ENCODE measurements at places on chromosomes 3 and 15. TPM values are rescaled to one million over a fixed set of nuclear protein-coding genes. Genes with fewer than 3 reads are reported as not detected.

STAC gene
- total RNA-seq: 2.1 TPM

DNASE1L3 gene
- 6.4 TPM for total RNA-seq

TM6SF1 gene
- total RNA-seq: 34.4 TPM

C3orf49 gene
- total RNA-seq: not detected

SLC9C1 gene
- under 0.01 TPM for total RNA-seq

KBTBD8 gene
- 1.8 TPM for total RNA-seq

ALG1L2 gene
- not detected for total RNA-seq

GRAMD2A gene
- 0.13 TPM for total RNA-seq

GRCh38 chr3:15316998-15317435 lies 15.4 kb downstream of the SH3BP5 start:
- DNase-seq: no peak

GRCh38 chr3:172357850-172358754 lies 90.2 kb downstream of the GHSR start:
- no peak for DNase-seq

GRCh38 chr3:122977746-122978466 lies 49.7 kb downstream of the SEMA5B start:
- DNase-seq: no peak

DNA sequence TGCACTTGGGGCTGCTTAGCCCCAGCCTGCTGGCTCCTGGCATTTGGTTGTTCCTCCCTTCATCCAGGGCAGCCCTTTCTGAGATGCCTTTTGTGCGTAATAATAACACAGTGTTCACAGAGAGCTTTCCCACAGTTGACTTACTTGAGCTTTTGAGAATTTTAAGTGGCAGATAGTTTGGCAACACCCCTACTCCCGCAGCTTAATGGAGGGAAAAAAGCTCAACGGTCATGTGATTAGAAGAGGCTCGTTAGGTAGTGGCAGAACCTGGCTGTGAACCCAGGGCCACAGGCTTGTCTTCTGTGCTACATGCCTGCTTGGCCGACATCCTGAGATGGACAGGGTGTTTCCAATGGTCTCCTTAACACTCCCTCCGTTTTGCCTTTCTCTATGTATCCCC lies 4.7 kb downstream of the KBTBD13 start:
- DNase-seq: no peak

- peak; percentile 79 for DNase-seq
Measured at GRCh38 chr15:41022487-41023090, 69.3 kb downstream of the CHAC1 start.

GRCh38 chr3:72517921-72518424 lies 330.3 kb downstream of the SHQ1 start:
- DNase-seq: no peak

- DNase-seq: no peak
Measured at GRCh38 chr3:65787340-65787739, 251.4 kb downstream of the MAGI1 start.

- DNase-seq: no peak
Measured at GRCh38 chr3:126620738-126621137, 34.2 kb downstream of the TXNRD3 start.

- peak; percentile 85 for DNase-seq
Measured at GRCh38 chr15:85129881-85130280, 148.2 kb downstream of the PDE8A start.

DNA sequence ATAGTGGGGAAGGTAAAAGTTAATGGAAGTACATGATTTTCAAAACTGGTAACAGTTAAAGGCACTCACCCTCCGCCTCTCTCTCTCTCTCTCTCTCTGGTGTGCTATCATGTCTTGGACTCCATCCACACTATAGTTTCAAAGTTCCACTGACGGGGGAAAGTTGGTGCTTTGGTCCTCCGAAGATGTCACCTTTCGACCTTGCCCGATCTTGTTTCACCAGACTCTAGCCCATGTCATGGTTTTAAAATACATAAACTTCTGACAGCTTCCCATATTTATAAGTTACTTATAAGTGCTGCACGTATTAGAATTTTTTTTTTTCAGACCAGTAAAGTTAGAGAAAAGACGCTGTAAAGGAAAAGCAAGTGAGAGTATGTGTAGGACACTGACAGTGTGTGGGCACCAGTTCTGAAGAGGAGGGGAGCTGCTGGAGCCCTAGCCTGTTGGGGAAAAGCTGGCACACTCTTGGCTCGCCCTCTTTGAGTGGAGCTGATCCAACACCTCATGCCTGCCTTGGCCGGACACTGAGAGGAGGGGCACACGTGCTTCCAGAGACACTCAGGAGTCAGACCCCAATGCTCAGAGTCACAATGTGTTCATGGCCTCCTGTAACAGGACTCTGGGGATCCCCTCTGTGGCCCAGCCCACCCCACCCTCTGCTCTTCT lies 200.5 kb upstream of the TPM1 start:
- DNase-seq: no peak

DNA sequence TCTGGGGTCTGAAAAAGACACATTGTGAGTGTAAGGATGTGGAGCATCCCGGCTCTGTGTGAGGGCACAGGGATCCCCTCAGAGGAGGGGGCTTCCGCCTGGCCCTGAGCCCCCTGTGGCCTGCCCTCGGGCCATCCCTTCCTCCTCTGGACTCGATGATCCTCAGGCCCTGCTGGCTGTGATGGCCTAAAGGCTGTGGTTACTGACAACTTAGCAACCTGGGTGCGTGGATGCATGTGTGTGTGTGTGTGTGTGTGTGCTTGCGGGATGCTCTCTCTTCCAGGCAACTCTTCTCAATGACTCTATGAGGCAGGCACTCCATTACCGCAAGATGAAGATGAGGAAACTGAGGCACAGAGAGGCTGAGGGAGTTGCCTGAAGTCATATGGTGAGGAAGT lies 66.0 kb downstream of the ASB7 start:
- DNase-seq: no peak

DNA sequence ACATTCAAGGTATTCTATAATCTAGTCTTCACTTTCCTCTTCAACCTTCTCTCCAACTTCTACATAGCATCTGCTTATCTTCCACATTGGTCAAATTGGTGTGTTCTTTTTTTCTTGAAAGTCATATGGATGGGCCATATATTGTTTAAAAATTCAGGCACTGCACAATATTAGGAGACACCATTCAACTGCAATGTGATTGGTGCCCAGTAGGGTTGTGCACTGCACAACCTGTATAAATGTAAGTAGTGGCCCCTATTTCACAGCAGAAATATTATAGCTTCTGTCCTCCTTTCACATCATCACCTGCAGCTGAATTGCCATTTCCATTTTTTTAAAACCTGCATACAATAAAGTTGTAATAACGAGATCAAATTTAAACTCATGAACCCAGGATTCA lies 18.1 kb upstream of the GOLIM4 start:
- no peak for DNase-seq

DNA sequence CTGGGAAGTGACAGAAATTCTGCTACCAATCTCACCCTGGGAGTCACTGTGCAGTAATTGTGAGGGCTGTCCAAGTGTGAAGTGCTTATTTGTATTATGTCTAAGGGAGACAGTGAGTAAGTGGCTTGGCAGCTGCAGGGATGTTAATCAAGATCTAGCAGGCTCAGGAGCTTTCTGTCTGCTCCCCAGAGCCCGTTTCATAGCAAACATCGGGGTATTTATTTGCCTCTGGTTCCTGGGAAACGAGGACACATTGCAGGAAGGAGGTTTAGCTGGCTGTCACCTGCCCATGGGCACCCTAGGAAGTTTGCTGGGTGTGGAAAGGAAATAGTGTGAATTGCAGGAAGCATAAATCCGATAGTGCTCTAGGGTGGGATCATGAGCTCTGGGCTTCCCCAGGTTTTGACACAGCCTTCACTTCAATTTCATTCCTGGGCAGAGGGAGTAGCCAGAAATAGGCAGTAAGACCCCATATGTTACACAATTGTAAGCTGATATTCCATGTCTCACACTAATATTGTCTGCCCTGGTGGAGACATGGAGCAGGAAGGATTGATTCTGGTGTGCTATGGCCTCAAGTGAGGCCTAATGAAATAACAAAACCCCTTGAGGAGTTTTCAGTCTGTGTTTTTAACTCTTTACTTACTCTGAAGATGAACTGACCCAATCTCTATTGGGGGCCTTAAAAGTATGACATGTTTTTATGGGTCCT lies 74.1 kb upstream of the MITF start:
- DNase-seq: peak; percentile 88

- DNase-seq: no peak
Measured at GRCh38 chr3:125202197-125202596, 10.4 kb downstream of the SLC12A8 start.

GRCh38 chr15:52224211-52224610 lies 33.0 kb upstream of the GNB5 start:
- DNase-seq: no peak

GRCh38 chr3:71260782-71261181 lies 322.7 kb downstream of the FOXP1 start:
- no peak for DNase-seq

DNA sequence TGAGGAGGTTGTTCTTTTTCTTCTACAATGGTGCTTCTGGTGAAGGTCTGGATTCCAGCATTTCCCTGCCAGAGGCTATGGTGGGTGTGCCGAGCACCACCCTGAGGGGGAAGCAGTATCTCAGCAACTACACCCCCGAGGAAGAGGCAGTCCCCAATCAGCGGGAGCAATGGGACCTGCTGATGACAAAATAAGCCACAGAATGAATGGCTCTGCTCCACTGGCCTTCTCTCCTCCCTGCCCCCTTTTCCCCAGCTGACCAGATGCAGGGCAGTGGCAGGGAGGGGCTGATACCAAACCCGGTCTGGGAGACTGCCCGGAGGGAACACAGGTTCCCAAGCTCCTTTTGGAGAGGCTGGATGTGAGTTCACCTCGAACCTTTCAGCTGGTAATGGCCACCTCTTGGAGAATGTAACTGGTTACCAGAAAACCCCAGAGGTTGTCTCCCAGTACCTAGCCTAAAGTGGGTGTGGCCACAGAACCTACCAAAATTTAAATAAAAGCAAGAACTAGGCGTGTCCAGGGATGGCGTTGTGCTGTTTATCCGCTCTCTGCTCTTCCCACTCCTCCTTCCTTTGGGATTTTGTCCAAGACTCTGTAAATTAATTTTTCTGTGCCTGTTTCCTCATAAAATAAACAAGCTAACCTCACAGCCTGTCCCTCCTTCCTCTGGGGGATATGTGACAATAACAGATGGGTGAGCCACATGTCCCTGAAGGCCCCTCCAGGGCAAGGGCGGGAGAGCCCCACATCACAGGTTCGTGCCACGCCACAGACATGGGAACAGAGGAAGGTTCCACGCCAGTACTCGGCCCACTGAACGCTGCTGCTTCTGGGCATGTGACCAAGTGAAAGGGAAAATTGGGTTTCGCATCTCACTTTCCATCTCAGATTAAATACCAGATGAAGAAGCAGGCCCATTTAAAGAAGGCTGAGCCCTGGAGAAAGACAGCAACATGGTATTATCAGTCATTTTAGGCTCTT lies 35.1 kb upstream of the SPTBN5 start:
- peak; percentile 63 for DNase-seq

DNA sequence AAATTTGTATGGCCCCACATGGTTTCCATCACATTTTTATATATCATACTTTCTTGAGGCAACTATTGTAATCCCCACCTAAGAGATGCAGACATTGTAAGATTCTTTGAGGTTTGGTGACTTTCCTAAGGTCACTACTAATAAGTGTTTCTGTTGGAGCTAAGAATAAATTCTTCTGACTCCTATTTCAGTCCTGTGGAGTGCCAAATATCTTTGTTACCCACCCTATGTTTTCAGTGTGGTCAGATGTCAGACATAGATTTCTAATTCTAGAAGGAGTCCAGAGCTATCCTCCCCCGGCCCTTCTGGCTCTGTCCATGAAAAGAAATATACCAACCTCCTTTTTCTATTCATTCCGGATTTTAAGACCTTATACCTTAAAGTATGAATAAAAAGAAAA lies 46.2 kb upstream of the FILIP1L start:
- DNase-seq: no peak

DNA sequence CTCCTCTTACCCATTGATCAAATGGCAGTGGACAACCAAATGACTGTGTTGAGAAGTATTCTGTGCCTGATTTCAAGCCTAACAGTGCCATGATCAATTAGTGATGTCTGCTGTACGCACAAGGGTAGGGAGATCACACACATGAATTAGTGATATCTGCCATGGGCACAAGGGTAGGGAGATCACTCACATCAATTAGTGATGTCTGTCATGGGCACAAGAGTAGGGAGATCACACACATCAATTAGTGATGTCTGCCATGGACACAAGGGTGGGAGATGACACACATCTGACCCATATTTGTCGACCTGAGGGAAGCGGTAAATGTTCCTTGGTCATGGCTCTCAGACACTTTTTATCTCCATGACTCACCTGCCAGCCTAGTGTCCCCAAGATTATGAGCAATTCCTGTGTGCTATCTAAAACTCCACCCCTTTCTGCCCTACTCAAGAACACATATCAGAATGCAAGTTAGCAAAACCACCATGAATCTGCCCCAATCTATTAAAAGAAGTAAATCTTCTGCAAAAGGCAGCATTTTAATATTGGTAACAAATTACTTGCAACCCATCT lies 165.0 kb downstream of the NTRK3 start:
- DNase-seq: no peak

- DNase-seq: no peak
Measured at GRCh38 chr3:127170814-127171213, 22.1 kb upstream of the PRR23E start.

DNA sequence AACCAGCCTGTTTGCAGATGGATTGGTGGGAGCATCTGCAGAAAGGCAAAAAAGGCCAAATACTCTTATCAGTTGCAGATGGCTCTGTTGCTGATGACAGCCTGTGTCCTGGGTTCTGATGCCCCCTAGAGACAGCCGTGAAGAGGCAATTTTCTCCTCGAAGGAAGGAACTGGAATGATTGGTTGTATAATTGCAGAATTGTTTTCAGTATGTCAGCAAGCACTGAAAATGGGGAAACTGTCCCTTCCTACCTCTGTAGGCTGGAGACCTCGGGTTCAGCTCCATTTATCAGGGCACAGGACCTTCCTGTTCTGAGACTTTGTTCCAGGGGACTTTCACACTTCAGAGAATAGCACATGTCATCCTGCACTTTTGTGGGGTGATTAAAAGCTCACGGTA lies 103.0 kb downstream of the PGPEP1L start:
- peak; percentile 29 for DNase-seq

DNA sequence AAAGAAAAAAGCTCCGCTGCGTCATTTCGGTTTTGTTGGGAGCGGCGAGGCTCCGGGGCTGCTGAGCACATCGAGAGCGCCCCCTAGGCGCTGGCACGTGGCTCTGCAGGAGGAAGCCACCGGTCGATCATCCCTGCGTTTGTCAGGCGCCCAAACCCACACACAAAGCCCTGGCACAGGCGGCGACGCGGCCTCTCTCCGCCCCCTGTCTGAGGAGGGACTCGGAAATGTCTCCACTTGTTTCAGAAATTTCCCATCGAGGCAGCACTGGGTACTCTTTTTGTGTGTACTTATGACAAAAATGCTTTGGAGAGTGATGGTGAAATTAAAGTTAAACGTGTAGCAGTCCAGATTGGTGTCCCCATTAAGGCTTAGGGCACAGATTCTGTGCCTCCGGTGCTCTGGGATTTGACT lies 407.3 kb upstream of the ONECUT1 start:
- peak; percentile 24 for DNase-seq

- no peak for DNase-seq
Measured at GRCh38 chr3:186152889-186153292, 44.0 kb upstream of the ETV5 start.

- no peak for DNase-seq
Measured at GRCh38 chr3:10706156-10706739, 109.8 kb upstream of the SLC6A11 start.

GRCh38 chr3:141986548-141987107 lies 110.2 kb downstream of the ATP1B3 start:
- DNase-seq: no peak
